Coronary artery (tissue), 2 donors: ENCODE measurements at places on chromosomes 12 and 14.
A peak's percentile ranks its signal among the peaks of the same experiment; 100 is the strongest.

GRCh38 chr12:70070494-70071007 lies 172.7 kb upstream of the CNOT2 start:
- DNase-seq, result no peak

DNA sequence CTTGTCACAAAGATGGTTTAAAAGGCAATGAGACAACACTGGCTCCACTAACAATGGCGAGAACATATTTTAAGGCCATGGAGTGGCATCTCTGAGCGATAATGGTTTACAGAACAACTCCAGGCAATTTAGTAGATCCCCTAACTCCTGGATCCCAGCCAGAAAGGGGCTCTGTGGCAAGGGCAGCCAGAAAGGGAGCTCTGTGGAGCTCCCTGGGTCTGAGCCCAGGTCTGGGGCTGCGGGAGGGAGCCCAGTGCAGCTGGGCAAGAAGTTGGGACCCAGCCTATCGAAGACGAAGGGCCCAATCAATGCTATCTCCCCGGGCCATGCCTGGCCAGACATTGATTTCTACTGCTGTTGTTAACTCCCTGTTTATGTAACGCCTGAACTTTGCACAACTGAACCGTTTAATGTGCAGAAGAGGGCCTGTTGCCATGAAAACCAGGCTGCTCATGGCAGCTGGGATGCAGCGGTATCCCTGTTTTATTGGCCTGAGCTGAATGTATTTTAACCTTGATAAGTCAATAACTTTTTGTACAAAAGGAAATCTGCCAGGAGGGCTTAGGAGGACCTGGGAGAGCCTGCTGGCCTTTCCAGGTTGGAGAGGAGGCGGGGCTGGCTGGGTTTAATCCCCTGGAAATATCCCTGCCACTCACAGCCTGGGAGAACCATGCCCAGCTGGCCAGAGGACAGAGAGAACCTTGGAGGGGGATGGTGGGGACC lies 6.7 kb upstream of the FAM222A start:
- DNase-seq, result no peak

DNA sequence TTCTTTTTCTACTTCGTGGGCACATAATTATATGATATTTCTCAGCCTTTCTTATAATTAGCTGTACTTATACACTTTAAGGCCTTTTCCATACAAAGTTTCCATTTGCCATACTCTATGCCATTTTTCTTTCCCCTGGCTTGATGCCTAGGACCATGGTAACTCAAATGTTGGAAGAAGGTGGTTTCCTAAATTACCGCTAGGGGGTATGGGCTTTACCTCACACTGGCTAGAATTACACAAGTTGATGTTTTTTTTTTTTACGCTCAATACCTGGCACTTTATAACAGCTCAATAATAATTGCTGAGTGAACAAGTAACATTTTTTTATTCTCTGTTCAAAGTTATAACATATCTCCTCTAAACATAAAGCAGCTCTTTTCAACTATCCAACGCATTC lies 306.8 kb upstream of the LRFN5 start:
- DNase-seq, result no peak

DNA sequence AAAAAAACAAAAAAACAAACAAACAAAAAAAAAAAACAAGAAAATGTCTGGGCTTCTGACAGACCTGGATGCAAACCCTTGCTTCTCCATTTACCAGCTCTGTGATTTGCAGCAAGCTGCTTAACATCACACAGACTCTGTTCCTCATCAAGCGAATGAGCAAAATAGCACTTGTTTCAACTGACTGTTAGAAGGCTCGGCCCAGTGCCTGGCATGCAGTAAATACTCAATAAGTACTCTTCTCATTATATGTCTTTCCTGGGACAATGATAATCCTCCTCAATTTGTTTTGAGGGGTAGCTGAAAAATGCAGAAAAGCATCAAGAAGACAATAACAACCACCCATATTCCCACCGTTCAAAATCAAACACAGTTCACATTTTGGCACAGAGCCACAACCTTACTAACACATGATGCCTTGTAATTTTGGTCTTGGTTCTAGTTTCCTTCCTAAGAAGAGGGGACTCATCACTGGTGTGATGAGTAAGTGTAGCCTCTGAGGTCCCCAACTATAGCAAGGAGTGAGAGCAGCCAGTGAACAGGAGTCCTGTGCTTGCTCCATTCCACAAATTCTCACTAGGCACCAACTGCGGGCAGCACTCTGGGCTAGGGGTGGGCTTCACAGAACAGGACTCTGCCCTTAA lies 60.4 kb downstream of the TTC7B start:
- no peak for DNase-seq

- DNase-seq, result no peak
Observed at GRCh38 chr14:26008290-26008689, 589.5 kb downstream of the NOVA1 start.

GRCh38 chr12:118307069-118307954 lies 65.4 kb downstream of the TAOK3 start:
- no peak for DNase-seq

- DNase-seq, result no peak
Observed at GRCh38 chr14:71742485-71742884, 189.7 kb upstream of the RGS6 start.

DNA sequence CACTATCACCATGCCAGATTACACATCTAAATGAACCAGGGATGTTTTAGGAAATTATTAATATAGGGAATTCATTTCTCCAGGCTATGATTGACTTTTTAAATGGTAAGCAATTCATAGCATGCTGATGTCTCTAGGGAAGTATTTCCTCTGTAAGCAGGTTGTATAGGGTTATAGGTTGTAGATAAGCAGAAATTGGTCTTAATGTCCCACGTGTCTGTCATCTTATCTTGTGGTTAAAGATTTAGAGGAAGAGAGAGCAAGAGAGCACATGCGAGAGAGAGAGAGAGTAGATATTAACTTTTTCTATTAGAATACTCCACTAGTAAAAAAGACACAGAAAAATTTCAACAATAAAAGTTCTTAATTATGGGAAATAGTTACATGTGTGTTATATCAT lies 32.6 kb downstream of the TRHDE start:
- DNase-seq, result no peak

- no peak for DNase-seq
Observed at GRCh38 chr14:105261781-105262180, 13.4 kb downstream of the BTBD6 start.

- DNase-seq, result no peak
Observed at GRCh38 chr14:84750284-84750683, 779.7 kb upstream of the FLRT2 start.

DNA sequence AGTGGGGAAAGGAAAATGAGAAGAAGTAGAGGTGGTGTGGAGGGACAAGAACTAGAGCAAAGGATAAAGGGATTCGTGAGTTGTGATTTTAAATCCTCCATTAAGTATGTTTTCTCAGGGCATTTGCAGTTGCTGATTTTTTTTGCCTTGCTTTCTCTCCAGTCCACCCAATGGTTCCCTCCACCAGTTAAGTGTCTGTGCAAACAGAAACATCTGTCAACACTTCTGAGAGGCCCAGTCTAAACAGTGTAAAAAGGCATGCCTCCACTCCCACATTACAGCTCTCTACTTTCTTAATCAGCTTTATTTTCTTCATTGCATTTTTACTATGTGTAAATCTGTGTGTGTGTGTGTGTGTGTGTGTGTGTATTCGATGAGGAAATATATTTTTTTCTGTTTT lies 141.2 kb downstream of the PPFIA2 start:
- no peak for DNase-seq

DNA sequence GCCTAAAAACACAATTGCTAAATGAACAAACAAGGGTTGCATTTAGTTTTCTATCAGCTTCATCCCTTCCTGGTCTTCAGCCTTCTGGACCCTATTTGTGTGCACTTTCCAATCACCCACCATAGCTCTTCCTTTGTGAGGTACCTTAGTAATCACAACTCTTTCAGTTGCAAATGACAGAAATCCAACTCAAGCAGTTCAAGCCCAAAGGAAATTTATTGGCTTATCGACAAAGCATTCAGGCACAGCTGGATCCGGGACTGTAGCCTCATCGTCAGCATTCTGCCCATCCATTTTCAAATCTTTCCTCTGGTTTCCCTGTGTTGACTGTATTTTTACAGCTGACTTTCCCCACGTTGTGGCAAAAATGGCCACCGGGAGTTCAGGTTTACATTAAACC lies 148.6 kb upstream of the VASH1 start:
- no peak for DNase-seq

GRCh38 chr14:58199726-58200479 lies at the start of gene ACTR10:
TSS of gene ACTR10 (plus strand) at chr14:58200149. CDS start at chr14:58200218, 69 bp downstream.
- DNase-seq, result peak; percentile 88

- DNase-seq, result no peak
Observed at GRCh38 chr12:124642105-124642504, 74.7 kb upstream of the NCOR2 start.

- DNase-seq, result peak; percentile 72
Observed at GRCh38 chr14:76762411-76763095, 1.3 kb downstream of the VASH1 start.

DNA sequence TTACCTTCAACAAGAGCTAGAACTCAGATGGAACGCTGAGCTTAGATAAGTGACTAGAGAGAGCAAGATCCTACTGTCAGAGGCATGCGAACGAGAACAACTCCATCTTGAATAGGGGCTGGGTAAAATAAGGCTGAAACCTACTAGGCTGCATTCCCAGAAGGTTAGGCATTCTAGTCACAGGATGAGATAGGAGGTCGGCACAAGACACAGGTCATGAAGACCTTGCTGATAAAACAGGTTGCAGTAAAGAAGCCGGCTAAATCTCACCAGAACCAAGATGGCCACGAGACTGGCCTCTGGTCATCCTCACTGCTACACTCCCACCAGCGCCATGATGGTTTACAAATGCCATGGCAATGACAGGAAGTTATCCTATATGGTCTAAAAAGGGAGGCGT lies 59.6 kb upstream of the PLEKHG3 start:
- no peak for DNase-seq

GRCh38 chr12:95626854-95627253 lies 75.6 kb upstream of the USP44 start:
- no peak for DNase-seq

DNA sequence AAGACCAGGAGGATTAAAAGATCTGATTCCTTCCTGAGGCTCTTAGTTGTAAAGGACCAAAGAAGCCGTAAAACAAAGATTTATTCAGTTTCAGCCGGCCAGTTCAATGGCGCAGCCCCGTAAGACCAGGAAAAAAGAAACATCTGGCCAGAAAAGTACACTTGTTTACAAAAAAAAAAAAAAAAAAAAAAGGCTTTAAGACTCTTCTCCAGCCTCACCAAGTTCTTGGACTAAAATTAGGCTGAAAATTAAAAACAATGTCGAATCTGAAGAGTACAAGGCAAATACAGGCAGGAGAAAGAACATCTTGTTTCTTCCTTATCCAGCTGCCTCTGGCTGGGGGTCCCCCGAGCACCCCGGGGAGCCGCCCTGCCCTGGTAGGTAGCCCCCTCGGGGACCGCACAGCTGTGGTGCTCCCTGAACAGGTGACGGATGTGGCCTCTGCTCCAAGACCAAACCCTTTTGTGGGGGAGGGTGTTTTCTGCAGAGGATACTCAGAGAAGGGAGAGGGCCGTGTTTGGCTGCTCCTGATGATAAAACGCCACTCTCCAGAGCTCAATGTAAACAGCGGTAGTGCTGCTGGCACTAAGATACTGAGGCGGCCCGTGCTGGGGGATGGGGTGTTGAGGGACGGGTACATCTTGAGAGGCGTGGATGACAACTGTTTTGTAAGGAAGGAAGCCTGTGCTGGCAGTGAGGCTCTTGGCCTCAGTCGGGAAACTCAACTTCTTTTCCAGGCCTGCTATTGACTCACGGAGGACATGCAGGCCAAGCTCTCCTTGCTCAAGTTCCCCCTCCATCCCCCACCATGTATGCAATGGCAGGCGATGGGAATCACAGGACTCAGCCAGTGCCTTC lies 201.0 kb upstream of the DIO3 start:
- DNase-seq, result peak; percentile 79

DNA sequence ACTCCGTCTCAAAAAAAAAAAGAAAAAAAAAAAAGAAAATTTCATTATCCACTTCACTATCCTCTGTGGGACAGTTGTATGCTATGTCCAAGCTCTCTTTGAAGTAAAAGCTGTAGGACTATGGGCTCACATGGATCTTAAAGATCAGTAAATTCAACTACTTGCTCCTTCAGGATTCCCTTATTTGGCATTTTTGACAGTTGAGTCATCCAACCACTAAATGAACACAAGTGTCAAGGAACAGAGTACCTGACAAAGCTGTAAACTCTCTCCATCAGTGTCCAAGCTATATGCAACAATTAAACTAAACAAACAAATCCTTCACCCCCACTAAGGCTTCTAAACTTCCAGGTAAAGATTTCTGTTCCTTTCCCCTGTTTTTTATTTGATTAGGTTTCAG lies 177.0 kb downstream of the CEP128 start:
- no peak for DNase-seq

DNA sequence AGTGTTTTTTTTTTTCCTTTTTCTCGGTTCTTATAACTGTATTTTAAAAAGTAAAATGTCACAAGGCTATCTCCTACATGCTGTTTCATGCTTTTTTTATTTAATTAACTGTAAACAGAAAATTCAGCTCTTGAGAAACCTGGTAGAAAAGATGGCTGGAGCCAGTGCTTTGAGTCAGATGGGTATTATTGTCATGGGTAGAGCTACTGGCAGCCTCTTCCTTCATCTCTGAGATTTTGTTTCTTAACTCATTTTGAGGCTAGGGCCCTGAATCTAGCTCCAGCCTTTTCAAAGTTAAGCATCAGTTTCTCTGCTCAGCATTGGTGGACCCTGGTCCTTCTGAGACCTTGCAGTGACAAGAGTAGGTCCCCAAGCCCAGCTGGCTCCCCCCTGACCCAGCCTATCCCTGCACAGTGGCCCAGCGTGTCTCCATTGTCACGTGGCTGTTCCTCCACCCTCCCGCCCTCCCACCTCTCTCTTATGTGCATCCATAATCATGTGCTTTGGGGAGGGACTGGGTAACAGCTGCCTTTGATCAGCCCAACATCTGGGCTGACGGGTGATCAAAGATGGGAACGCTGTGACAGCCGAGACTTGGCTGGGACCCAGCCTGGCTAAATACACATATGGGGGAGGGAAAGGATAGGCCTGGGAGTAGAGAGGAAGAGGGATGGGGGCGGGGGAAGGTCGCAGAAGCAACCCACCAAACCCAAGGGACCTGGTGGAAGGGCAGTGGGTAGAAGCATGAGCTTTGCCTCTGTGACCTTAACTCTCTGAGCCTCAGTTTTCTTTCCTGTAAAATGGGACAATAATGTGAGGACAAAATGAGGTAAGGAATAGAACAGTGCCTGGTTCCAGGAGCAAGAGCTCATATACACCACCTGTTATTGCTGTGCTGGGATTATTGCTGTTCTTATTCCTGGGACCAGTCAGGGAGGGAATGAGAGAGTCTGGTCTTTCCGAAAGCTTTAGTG lies 24.4 kb upstream of the RBM19 start:
- no peak for DNase-seq

GRCh38 chr12:618605-619004 lies 44.6 kb downstream of the NINJ2 start:
- no peak for DNase-seq

DNA sequence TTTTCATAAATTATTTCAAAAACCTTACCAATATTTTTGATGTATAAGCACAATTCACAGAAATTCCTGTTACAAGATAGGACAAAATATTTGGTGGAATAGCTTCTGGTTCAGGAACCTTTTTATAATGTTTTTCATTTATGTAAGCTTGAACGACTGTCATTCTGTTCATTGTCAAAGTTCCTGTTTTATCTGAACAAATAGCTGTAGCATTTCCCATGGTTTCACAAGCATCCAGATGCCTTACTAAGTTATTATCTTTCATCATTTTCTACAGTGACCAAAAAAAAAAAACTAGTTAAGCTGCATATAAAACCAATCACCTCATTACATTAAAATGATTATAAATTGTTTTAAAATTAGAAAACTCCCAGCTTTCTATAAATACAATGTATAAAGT lies 87.1 kb downstream of the ATP2B1 start:
- DNase-seq, result no peak
